ENCODE measurements at places on chromosomes 4 and X.
A peak's percentile ranks its signal among the peaks of the same experiment; 100 is the strongest.

GRCh38 chrX:122770581-122770980, 413.5 kb upstream of the GRIA3 start:
- DNase-seq = no peak

- DNase-seq = no peak
Observed at GRCh38 chr4:57144466-57144865, 34.3 kb upstream of the IGFBP7 start.

DNA sequence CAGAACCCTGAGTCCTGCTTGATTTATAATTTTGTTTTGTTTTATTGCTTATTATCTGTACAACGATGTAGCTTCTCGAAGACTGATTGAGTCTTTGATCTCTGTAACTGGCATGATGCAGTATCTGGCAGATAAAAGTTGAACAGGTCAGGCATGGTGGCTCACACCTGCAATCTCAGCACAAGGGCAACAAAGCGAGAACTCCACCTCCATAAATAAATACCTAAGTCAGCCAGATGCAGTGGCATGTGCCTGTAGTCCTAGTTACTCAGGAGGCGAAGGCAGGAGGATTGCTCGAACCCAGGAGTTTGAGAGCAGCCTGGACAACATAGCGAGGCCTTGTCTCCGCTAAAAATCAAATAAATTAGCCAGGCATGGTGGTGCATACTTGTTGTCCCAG, 15.7 kb upstream of the WDR19 start:
- DNase-seq = no peak

- DNase-seq = no peak
Observed at GRCh38 chr4:136831553-136831952, 700.7 kb downstream of the PCDH18 start.

GRCh38 chr4:152374153-152374552, 161.7 kb downstream of the FBXW7 start:
- no peak for DNase-seq

DNA sequence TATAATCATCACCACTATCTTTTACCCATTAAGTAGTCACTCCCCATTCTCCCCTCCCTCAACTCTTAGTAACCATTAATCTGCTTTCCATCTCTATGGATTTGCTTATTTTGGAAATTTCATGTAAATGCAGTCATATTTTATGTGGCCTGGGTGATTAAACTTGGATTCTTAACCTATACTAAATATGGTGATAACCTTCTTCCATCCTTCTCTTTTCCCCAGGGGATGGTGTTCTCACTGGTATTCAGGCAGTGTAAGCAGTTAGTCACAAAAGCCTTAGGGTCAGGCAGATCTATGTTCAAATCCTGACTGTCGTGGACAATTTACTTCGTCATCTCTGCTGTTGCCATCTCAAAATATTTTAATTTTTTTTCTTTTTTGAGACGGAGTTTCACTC, 29.6 kb downstream of the RAB40AL start:
- no peak for DNase-seq

DNA sequence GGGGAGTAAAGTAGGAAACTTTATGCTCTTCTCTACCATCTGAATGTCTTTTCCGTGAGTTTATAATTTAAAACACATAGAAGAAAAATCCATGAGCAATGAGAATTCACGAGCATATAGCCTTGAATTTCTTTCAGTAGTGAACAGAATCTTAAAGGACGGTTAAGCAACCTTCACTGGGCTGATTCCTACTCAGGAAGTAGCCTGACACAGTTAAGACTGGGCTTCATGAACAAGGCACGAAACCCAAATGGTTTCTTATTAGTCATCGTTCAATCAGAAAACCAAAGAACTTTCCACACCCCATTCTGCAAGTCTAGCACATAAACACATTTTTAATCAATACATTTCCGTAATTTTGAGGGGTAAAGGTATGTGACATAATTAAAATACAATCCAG, 95.8 kb downstream of the SH3KBP1 start:
- no peak for DNase-seq

GRCh38 chr4:129117705-129118104, 21.8 kb downstream of the C4orf33 start:
- no peak for DNase-seq

GRCh38 chr4:4518747-4519146, 23.1 kb downstream of the STX18 start:
- DNase-seq = no peak

GRCh38 chrX:109660435-109661143, 35.6 kb upstream of the KCNE5 start:
- DNase-seq = no peak

- no peak for DNase-seq
Observed at GRCh38 chrX:8714164-8714563, 17.8 kb downstream of the ANOS1 start.

DNA sequence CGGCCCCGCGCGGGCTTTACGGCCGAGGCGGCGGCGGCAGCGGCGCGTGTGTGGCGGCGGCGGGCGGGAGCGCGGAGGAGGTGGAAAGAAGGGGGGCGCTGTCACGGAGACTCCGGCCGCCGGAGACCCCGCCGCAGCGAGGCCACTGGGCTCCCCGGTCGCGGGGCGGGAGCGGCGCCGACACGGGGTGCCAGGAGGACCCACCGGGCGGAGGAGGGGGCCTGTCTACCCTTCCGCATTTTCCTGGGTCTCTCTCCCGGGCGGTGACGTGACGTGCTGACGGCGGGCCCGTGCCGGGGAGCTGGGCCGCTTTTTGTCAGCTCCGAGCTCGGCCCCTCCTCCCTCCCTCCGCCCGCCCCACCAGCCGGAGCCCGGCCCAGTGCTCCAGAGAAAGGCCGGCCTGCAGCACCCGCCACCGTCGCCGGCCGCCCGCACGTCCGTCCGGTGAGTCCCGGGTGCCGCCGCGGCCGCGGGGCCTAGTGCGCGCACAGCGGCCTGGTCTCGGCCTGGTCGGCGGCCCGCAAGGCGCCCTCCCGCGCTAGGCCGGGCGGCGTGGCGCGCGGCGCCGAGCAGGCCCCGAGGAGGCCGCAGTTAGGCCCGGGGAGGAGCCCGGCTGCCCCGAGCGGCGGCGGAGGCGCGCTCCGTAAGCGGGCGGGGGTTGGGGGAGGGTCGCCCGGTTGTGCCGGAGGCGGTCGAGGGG, at the start of gene ZFX:
TSS of gene ZFX (plus strand) at position 379 of the 700 bp plus-strand sequence. CDS start 23,014 bp downstream, outside the sequence.
- peak; percentile 38 for DNase-seq

- DNase-seq = no peak
Observed at GRCh38 chr4:100516225-100516624, 1.6 kb downstream of the EMCN start.

DNA sequence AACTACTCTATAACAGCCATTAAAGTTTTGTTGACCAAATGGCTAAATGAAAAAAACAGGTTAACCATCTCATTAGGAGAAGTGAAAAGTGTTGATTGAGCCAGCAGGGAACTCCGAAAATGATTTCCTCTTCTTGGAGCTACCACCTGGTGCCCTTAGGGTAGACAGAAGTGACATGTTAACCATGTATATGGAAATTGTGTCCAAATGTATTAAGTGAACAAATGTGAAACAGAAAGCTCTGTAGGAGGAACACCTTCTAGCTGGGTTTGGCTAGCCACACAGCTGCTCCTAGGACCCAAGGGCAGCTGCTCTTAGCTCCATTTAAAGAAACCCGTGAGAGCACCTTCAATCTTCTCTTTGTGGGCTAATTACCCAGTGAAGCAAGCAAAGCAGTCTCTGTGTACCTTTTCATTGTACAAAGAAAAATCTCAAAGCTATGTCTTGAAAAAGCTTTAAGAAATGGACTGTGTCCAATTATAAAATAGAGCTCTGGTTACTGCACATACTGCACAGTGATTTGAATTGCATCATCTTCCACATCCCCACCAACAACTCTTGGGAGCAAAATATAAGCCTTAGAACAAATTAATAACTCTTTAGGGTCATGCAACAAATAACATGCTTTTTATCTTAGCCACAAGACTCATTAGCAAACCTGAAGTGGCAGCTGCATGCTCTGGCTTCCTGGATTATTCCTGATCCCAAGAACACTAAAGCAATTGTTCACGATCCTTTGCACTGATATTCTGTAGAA, 59.2 kb upstream of the PARM1 start:
- DNase-seq = no peak

- no peak for DNase-seq
Observed at GRCh38 chr4:152894673-152895072, 41.5 kb upstream of the FHDC1 start.

DNA sequence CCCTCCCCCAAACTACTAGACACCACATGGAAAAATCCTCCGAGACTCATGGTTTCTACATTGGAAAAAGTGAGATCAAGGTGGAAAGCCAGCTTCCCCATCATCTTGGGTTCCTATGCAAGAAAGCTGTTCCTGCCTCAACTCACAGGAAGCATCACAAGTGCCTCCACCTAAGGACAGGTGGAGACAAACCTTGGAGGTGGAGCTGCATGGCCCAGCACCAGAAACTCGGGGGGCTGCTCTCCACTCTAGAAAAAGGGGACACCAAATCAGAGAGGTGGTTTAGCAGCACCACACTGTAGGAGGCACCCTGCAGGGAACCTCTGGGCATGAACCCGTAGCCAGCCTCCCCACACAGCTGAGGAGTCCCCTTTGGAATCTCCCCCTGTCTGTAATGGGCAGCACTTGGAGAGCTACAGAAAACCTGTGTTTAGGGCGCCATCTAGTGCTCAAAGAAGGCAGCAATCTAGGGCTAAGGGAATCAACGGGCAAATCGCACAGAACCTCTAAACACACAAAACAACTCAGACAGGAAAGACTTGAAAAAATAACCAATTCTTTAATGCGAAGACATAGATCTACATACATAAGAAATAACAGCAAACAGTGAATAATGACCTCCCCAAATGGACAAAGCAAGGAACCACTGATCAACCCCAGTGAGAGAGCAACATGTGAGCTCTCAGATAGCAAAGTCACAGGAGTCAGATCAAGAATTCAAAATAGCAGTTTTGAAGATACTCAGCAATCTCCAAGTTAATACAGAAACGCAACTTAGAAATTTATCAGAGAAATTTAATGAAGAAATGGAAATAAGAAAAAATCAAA, 37.0 kb upstream of the ZBTB33 start:
- DNase-seq = peak; percentile 53

DNA sequence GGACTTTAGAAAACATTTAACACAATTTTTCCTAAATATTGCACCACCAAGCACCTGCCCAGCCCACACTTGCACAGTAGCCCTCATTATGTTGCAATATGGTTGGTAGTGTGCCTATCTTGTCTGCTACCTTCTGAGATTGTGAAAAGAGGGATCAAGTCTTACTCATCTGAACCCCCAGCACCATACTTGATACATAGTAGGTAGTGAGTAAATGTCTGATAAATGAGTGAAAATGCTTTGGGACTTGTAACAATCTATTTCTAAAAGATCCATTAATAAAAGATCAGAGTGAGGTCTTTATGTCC, 118.4 kb upstream of the MED14 start:
- DNase-seq = no peak

DNA sequence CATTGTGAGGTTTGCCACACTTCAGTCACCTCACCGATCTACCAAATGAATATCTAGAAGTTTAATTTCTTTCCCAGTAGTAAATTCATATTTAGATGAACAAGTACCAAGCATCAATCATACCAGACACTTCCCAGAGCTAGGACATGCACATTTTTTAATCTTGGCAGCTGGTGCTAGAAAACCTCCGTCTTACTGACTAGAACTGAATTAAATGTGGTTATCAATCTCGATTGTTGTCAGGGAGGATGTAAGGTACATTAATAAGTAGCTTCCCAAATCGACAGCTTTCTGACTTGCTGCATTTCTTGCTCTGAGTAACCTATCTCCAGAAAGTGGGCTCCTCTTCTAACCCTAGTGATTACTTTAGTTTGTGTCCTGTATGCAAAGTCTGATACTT, 34.4 kb downstream of the VEGFC start:
- no peak for DNase-seq

DNA sequence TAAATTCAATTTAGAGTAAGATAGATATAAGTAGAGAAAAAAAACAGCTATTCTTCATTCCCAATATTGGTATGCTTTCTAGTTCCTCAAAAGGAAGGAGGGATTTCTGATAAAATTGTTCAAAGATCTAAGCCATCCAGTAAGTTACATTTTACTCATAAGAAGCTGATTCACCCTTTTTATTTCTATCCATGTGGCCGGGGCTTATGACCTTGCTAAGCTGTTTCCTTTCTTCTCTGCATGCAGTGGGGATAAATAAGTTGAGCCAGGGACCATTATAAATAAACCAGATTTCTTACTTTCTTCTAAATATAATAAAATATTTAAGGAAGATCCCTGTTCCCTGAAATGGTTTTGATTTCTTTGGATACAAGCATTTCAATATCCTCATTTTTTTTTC, 502.3 kb downstream of the PDHA2 start:
- DNase-seq = no peak

DNA sequence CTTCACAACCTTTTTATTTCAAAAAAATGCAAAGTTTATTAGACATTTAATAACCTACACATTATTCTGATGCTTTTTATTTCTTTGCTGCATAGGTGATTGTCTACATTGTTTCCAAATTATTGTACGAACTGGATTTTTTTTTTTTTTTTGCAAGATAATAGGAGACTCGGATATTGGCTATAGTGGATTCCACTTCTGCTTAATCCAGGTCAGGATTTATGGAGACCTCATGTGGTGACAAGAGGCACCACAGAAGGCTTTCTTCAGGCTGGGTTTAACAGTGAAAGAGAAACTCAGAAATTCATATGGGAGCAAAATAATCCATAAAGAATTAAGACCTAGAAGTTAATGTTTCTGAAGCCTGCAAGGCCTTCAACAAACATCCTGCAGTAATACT, 2.4 kb upstream of the SLIT2 start:
- DNase-seq = no peak

DNA sequence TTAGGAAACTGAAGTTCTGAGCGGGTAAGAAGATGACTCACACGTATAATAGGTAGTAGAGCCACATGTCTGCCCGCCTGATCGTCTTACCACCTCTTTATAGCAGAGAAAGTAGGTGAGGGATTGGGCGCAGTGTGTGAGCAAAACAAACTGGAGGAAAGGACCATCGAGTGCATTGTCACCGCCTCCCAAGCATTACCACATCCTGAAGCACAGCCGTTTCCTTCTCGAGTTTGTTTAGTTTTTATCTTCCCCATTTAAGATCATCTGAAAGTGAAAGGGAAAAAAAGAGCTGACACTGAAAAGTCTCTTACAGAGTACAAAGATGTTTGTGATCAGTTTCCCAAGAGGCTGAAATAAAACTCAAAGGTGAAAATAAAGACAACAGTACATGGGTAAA, 14.8 kb downstream of the PDK3 start:
- peak; percentile 45 for DNase-seq

DNA sequence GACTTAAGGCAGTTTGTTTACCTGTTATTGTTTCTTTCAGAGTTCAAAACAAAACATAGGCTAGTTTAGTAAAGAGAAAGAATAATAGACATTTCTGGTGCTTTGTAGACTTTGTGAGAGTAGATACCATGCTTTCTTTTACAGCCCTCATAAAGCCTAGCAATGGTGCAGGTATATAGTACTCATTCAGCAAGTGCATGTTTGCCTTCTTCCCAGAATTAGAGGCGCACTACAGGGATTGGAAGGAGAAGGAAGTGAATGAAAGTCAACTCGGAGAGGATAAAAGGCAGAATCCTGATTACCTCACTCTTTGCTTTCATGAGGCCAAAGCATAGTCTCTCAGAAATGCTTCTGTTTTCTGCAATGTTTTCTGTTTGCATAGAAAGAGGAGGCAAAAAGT, 43.1 kb upstream of the FHDC1 start:
- no peak for DNase-seq
